ENCODE measurements at places on chromosomes 12 and 14.

- peak; percentile 85 for DNase-seq
These were observed 170.9 kb upstream of the LMNTD1 start for GRCh38 chr12:25723921-25724491.

DNA sequence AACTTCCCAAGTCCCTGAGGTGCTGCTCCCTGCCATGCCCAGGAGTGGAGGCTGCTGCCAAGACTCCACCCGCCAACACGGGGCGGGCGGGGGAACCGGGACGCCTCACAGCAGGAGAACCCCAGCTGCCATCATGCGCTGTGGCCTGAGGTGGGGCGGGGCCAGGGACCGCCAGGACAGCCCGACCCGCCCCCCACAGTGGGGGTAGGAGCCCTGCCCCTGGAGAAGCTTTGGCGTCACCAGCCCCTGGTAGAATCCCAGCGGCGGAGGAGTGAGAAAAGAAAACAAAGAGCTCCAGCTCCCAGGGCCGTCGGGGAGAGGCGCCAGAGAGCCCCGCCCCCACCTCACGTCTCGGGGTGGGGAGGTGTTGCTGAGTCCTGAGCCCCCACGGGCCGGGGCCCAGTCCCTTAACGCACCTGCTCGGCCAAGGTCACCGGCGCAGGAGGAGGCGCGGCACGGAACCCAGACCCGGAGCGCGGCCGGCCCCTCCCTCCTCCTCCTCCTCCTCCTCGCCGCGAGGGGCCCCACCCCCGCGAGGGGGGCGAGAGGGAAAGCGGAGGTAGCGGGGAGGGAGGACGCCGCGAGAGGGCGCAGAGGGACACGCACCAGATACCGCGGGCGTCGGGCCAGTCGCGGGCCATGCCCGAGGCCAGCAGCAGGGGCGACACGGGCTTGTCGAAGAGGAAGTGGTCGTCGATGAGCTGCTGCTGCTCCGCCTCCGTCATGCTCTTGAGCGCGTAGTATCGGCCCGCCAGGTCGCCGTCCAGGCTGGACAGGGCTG, 1.8 kb downstream of the CKB start:
- peak; percentile 71 for DNase-seq

DNA sequence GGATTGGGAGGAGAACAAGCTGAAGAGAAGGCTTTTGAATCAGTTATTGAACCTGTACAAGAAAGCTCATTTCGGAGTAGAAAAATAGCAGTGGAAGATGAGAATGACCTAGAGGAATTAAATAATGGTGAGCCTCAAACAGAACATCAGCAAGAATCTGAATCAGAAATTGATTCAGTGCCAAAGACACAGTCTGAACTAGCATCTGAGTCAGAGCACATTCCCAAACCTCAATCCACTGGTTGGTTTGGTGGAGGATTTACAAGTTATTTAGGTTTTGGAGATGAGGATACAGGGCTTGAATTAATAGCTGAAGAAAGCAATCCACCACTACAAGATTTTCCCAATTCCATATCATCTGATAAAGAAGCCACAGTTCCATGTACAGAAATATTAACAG, 13.5 kb downstream of the MIA2 start:
- DNase-seq = peak; percentile 86

GRCh38 chr14:61553730-61554641, 141.3 kb upstream of the HIF1A start:
- peak; percentile 100 for DNase-seq

GRCh38 chr12:1779783-1780182, 40.6 kb upstream of the LRTM2 start:
- DNase-seq = peak; percentile 57

GRCh38 chr12:41663598-41664265, 475.6 kb downstream of the PDZRN4 start:
- DNase-seq = peak; percentile 17

DNA sequence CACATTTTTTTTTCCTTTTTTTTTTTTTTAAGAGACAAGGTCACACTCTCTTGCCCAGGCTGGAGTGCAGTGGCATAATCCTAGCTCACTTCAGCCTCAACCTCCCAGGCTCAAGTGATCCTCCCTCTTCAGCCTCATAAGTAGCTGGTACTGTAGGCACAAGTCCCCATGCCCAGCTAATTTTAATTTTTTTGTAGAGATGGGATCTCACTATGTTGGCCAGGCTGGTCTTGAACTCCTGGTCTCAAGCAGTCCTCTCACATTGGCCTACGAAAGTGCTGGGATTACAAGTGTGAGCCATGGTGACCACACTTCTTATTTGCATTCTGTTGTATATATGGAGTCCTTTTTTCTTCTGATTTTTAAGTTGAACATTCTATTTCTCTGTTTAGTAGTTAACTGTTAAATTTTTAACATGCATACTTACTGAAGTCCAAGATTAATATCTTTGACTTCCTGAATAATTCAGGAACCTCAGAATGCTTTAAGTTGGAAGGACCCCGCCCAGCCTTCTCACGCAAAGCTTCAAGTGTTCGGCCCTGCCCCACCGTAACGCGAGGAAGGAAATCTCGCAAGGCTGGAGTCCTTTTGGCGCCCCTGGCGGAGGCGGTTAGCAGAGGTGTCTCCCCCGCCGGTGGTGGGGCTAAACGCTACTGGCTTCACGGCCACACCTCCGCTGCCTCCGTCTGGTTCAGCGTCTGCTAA, 21.6 kb downstream of the SPATS2 start:
- DNase-seq = no peak

GRCh38 chr14:32358781-32359180, 29.7 kb downstream of the AKAP6 start:
- no peak for DNase-seq

DNA sequence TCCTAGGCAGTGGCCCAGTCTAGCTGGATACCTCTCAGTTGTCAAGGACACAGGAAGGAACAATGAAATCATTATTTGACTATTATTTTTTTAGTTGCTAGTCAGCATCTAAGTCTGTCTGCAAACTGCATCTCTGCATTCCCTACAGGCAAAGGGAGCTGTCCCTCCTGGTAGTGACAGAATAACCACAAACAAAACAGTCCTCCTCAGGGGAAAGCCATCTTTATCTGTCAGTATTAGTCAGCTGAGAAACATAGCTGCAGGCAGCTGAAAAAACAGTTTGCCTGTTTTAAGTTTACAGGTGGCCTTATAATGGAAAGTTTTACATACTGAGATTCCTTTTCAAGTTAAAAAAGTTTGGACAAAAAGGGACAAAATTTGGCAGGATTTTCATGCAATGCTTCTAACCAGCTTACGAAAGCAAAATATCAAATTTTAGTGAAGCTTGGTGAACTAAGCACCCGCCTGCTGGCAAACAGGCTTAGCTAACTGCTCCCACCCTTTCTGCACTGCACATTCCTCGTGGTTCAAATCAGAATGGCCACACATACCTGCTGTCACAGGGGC, 29.5 kb downstream of the SLC25A21 start:
- DNase-seq = peak; percentile 31

- no peak for DNase-seq
These were observed 10.1 kb downstream of the RITA1 start for GRCh38 chr12:113195598-113195997.

- DNase-seq = peak; percentile 3
These were observed 50.3 kb downstream of the BMAL2 start for GRCh38 chr12:27382924-27383323.

- no peak for DNase-seq
These were observed 2.2 kb downstream of the ENDOU start for GRCh38 chr12:47722941-47723631.

GRCh38 chr14:89212386-89213235, 204.4 kb downstream of the FOXN3 start:
- no peak for DNase-seq

DNA sequence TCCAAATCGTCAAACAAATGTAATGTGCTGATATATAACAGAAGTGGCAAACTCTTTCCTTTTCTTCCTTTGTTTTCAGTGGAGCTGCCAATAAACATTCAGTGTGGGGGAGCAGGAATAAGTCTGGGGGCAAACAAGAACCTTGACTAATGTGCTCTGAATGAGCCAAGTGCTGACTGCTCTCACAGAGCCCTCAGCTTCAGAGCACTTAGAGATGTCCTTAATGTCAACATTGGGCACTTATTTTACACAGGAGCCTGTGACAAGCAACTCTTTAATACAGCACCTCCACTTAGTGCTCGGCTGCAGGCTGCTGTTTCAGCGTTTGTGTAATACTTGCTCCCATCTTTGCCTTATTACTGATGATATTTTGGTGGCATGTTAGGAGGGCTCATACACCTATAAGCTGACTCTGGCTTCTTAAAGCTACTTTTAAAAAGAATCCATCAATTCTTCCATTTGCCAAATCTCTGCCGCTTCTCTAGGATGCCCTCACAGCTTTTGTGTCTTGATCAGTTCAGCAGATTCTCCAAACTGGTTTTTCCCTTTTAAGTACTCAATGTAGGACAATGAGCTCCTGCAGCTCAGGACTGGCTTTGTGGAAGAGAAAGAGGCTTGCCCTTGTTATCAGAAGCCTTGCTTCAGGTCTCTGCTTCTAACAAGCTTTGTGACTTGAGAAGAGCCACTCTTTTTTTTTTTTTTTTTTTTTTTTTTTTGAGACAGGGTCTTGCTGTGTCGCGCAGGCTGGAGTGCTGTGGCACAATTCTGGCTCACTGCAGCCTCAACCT, 206.6 kb downstream of the MON2 start:
- DNase-seq = no peak

DNA sequence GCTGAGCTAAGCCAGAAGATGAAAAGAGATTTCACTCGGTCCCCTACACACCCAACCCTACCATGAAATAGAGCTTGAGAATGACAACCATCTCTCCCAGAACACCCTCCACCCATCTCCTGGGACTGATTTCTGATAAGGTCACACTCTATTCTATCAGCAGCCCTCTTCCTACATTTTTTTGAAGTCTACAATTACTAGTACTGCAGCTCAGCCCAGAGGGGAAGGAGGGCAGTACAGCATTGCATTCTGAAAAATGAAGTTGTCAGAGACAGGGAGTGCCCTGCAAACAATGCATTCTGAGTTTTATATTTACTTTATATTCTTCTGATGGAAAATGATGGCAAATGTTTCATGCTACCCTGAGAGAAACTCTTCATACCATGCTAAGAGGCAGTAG, 318.5 kb downstream of the BCAT1 start:
- no peak for DNase-seq

DNA sequence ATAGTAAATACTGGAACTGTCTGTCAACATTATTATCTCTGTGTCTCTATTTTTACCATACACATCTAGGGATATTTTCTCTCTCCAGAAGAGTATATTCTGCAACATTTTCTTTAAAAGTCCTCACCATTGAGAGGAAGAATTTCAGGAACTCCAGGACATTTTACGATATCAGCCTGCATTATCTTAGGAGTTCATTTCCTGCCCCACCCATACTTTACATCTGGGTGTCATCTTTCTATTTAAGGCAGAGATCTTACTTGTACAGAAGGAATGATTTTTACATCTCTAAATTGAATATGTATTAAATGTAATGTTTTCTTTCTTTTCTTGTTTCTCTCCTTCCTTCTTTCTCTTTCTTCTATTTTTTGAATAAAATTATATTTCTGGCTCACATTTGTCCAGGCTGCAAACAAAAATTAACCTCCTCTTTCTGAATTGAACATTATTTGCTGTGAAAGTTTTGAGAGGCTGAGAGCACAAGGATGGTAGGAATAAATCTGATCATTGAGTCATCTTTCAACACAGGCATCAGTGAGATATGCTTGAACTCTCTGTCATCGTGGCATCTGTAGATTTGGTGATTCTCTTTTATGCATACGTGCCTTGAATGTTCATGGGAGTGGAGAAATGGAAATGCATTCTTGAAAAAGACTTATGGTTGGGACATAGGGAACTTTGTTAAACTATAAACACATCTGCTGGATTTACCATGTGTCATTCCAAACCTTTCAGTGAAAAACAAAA, 753.6 kb downstream of the SLC16A7 start:
- DNase-seq = no peak

DNA sequence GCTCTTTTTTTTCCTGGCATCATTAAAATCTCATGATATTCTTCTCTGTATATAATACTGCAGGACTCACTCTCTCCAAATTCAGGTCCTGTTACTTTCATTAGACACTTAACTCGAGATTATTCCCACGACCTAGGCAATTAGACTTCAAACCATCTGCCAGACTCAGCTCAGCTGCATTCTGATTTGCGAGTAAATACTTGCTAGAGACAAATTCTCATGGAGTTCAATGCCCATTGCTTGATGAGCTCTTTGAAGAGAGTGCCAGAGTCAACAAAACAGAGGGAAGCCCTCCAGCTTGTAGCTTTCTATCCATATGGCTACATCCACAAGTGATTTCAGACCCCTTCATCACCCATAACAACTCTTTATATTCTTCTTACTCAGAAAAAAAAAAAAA, 88.3 kb downstream of the GTF2A1 start:
- no peak for DNase-seq

- DNase-seq = no peak
These were observed 53.2 kb downstream of the KCNK10 start for GRCh38 chr14:88269806-88270420.

GRCh38 chr14:80930836-80931389, 10.6 kb downstream of the CEP128 start:
- peak; percentile 94 for DNase-seq

DNA sequence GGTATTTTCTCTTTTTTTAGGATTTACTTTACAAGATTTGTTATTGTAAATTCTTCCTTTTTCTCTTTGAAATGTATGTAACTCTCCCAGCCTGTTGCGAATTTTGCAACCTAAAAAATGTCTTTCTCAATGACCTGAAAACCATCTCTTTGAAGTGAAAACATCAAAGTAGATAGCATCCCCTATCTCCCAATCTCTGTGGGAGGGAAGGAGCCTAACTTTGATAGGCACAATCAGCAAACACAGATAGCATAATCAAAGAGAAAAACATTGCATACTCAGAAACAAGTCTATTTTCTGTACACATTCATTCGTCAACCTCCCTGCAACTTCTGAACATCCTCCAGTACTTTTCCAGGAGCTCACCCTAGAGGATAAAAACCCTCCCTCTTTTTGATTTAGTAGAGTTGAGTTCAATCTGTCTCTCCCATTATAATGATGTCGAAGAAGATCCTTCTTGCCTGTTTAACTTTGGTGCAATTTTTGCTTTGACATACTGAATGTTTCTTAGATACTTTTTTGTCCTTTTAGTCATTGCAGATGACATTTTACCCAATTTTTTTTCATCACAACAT, 849.2 kb upstream of the LRFN5 start:
- DNase-seq = no peak

DNA sequence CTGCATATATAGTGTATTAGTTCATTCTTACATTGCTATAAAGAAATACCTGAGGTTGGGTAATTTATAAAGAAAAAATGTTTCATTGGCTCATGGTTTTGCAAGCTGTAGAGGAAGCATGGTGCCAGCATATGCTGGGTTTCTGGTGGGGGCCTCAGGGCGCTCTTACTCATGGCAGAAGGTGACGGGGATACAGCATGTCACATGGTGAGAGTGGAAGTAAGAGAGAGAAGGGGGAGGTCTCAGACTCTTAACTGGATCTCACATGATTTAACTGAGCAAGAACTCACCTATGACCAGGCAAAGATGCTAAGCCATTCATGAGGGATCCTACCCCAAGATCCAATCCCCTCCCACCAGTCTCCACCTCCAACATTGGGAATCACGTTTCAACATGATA, 15.9 kb upstream of the PAWR start:
- DNase-seq = peak; percentile 20

DNA sequence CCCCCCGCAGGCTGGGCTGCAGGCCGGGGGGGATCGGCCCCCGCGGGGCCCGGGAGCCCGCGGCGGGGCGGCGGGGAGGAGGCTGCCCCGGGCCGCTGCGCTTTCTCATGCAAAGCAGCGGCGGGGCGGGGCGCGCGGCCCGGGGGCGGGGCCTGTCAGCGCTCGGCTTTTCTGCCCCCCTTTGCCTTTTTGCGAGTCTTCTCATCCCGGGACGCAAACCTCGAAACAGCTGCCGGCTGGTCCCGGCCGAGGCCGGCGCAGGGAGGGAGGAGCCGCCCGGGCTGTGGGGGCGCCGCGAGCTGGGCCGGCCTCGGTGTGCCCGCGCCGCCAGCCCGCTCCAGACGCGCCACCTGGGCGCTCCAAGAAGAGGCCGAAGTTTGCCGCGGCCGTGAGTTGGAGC, at the start of gene FZD10:
Gene FZD10 (plus strand): TSS at position 198 of the 400 bp plus-strand sequence. CDS start 479 bp downstream, outside the sequence.
- DNase-seq = peak; percentile 2

All from AG10803 (cell line).